Gastrocnemius medialis (tissue), 4 donors: ENCODE measurements at places on chromosomes 16 and 17.

DNA sequence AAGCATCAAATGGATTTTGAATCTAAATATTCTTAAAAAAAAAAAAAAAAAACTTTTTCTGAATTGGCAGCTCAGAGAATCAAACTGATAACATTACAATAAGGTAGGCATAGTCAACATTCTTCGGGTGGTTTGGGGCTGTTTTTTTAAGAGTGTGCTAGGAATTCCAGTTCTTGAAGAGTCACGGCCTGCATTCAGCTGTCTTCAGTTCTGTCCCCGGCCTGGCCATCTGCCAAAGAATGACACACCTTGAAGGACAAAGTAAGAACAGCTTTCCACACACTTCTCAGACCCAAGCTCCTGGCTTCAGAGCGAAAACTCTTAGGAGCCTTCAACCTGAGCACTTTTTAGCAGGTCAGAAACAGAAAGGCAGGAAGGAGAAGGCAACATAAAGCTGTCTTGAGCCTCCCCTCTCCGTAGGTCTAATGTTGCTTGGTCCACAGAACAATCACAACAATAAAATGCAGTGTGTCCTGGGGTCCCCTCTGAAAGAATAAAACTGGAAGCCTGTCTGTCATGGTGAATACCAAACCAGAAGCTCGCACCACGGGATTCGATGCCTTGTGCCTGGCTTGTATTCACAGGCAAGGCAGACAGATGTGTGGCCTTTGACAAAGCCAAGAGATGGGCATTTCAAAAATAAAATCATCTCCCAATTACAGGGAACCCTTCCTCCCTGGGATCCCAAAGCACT lies 524.4 kb upstream of the ZFHX3 start:
- no peaks in the 10 kb centered on the region for H3K27me3 ChIP-seq
- H3K36me3 ChIP-seq = no peaks in the 10 kb centered on the region
- no peak overlapping the region for H3K4me3 ChIP-seq
- peak; percentile 14 for DNase-seq
- no peak overlapping the region for H3K27ac ChIP-seq
- H3K4me1 ChIP-seq = no peaks in the 10 kb centered on the region

- no peaks in the 10 kb centered on the region for H3K27me3 ChIP-seq
- DNase-seq = no peak
- H3K4me3 ChIP-seq = no peak overlapping the region
- H3K27ac ChIP-seq = no peak overlapping the region
- H3K4me1 ChIP-seq = no peaks in the 10 kb centered on the region
- peaks cover 58% of the 10 kb centered on the region for H3K36me3 ChIP-seq
Measured at GRCh38 chr16:25140459-25140858, 28.9 kb downstream of the LCMT1 start.

- no peak overlapping the region for H3K4me3 ChIP-seq
- no peak for DNase-seq
- H3K36me3 ChIP-seq = no peaks in the 10 kb centered on the region
- no peaks in the 10 kb centered on the region for H3K4me1 ChIP-seq
- H3K27me3 ChIP-seq = no peaks in the 10 kb centered on the region
Measured at GRCh38 chr16:86092586-86093480, 193.9 kb downstream of the IRF8 start.

DNA sequence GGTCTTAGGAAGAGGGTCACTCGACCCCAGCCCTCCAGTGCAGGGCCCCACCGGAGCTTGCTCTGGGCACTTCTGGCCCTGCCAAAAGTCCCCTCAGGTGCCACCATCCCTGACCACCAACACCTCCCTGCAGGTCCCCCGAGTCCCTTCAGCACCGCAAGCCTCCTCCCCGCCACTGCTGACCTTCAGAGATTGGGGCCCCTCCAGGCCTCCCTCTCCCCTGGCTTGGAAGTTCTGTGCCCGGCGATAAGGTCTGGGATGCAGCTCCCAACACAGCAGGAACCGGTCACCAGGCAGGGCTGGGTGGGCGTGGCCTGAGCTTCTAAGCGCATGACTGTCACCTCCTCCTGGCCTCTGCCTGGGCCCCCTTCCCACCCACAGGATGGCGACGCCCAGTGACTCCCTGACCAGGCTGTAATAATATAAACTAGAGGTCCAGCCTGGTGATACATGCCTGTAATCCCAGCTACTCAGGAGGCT lies 11.2 kb downstream of the PIEZO1 start:
- no peak overlapping the region for H3K27ac ChIP-seq
- peaks cover 4% of the 10 kb centered on the region for H3K27me3 ChIP-seq
- no peaks in the 10 kb centered on the region for H3K36me3 ChIP-seq
- no peak for DNase-seq

GRCh38 chr16:71676236-71676635 lies 48.3 kb downstream of the PHLPP2 start:
- DNase-seq = no peak
- no peak overlapping the region for H3K4me3 ChIP-seq
- no peaks in the 10 kb centered on the region for H3K4me1 ChIP-seq
- H3K27ac ChIP-seq = no peak overlapping the region
- H3K36me3 ChIP-seq = peaks cover 4% of the 10 kb centered on the region

- no peak within 1 kb of the TSS for H3K27ac ChIP-seq
- peaks cover 10% of the 10 kb centered on the region for H3K27me3 ChIP-seq
- H3K36me3 ChIP-seq = no peaks in the 10 kb centered on the region
- no peaks in the 10 kb centered on the region for H3K4me1 ChIP-seq
- H3K4me3 ChIP-seq = no peak within 1 kb of the TSS
- DNase-seq = peak; percentile 21
Measured at GRCh38 chr16:3256146-3256865, at the start of gene MEFV. Gene MEFV, minus strand, starts transcription at chr16:3256633. Its CDS starts 46 bp downstream, at chr16:3256587.

DNA sequence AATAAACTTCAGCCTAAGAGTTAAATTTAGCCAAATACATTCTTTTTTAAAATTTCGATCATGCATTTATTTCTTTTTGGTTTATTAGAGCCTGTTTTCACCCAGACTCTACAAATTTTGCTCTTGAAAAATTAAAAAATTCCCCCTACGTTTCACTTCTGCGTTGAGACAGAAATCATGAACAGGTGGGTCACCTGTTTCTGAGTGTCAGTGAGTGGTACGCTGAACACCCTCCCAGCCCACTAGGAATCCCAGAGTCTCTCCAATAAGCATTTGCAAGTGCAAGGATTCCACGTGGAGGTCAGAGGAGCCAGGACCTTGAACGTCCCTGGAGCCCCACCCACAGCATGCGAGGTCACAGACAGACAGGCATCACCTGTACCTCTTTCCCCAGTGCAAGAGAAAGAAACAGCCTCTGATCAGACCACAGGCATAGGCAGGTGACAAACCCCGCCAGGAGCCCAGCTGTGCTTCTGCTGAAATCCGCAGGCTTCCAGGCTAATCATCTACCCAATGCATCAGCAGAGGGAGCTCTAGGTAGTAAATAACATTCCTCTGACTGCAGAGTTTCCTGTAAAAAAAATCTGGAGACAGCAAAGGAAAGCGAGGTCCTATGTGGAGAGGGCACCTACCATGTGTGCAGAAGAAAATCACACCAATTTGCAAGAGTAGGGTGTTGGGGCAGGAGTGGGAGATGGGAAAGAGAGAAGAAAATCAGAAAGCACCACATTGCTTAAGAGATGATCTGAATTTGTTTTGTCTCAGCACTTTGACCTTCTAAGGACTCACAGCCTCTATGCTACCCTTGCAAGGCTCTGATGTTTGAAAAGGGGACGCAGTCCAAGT lies 5.9 kb upstream of the XYLT1 start:
- no peaks in the 10 kb centered on the region for H3K4me1 ChIP-seq
- H3K27me3 ChIP-seq = peaks cover 5% of the 10 kb centered on the region
- DNase-seq = no peak
- no peak overlapping the region for H3K4me3 ChIP-seq
- H3K36me3 ChIP-seq = no peaks in the 10 kb centered on the region
- H3K27ac ChIP-seq = no peak overlapping the region

DNA sequence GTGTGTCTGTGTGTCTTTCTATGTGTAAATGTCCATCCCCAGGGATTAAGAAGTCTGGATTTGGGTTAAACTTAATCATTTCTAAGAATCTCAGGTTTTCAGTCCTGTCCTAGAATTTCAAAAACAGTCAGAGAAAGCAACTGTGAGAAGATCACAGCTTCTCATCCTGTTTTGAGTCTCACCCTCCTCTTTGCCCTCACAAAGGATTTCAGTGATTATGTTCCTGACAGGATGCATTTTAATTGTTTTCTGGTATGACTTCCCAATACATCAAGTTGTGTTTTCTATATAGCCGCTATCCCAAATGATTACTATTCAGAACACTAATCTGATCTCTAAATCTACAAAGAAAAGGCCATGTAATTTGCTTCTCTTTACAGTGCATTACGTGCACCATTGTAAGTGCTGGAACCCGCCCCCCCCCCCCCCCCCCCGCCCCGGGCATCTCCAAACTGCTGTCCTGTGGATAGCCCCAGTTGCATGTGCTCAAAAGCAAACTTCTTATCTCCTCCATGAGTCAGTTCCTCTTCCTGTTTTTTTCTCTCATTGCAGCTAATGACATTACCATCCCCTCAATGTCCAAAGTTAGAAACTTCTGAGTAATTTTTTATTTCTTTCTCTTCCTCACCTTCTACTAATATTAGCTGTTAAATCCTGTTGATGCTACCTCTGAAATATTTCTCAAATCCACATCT lies 73.9 kb downstream of the CDH13 start:
- no peaks in the 10 kb centered on the region for H3K36me3 ChIP-seq
- peak overlapping the region; percentile 74 for H3K27ac ChIP-seq
- no peak overlapping the region for H3K4me3 ChIP-seq
- H3K27me3 ChIP-seq = no peaks in the 10 kb centered on the region

GRCh38 chr17:28726226-28726626 lies at the start of gene TLCD1:
Gene TLCD1, minus strand, starts transcription at chr17:28726233. Its CDS starts 136 bp downstream, at chr17:28726097.
- H3K4me3 ChIP-seq = peak within 1 kb of the TSS; percentile 70
- peak within 1 kb of the TSS; percentile 56 for H3K27ac ChIP-seq
- DNase-seq = no peak
- H3K27me3 ChIP-seq = no peaks in the 10 kb centered on the region
- H3K4me1 ChIP-seq = peaks cover 38% of the 10 kb centered on the region

DNA sequence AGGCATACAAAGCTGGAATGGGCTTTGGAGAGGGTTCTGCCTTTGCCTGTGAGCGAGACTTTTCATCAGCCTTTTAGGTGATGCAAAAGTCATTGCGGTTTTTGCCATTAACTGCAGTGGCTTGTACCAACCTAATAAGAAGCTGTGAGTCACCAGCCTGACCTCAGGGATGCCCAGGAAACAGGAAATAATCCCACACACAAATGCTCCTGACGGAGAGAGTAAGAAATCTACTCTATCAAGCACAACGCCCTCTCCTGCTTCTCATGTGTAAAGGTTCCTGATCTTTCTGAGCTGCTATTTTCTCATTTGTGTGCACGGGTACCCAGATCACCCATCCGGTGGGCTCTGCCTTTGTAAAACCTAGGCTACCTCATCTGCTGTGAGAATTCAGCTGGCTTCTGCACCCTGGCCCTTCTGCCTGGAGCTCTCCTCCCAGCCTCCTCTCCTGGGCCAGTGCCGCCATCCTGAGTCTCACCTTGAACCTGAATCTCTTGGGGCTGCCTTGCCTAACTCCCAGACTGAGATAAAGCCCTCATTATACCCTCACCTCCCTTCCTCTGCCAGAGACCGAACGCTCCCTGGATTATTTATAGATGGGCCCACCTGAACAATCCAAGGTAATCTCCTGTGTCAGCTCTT lies 299.7 kb downstream of the C16orf95 start:
- H3K4me1 ChIP-seq = no peaks in the 10 kb centered on the region
- no peak overlapping the region for H3K4me3 ChIP-seq
- H3K36me3 ChIP-seq = no peaks in the 10 kb centered on the region
- peaks cover 10% of the 10 kb centered on the region for H3K27me3 ChIP-seq
- no peak overlapping the region for H3K27ac ChIP-seq

DNA sequence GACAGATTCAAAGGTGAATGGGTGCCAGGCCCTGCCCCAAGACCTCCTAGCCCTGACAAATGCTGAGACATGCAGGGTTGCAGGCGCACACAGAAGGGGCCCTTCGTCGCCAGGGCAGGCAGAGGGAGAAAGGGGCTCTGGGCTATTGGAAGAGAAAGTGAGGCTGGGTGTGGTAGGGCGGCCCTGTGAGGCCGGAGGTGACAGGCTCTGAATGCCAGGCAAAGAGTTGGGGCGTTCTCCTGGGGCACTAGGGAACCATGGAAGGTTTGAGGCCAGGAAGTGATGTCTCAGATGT lies 26.4 kb upstream of the NXPH3 start:
- no peak overlapping the region for H3K27ac ChIP-seq
- no peaks in the 10 kb centered on the region for H3K27me3 ChIP-seq
- DNase-seq = no peak
- H3K36me3 ChIP-seq = no peaks in the 10 kb centered on the region
- H3K4me3 ChIP-seq = no peak overlapping the region

DNA sequence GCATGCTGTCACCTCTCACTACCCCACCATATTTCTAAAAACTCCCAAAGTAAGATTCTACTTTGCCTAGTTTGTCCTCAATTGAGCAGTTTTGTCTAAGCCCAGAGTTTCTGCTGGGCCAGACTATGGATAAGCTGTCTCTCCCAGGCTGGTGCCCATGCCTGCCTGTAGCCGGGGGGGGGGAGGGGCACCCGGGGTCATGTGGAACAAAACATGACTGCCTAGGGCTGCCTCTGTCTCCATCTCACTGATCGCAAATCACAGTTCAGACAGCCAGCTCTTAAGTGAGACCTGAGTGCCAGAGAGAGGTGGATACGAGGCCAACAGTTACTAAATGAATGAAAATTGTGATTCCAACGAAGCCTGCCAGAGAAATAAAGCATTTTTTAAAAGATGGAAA lies 78.8 kb upstream of the RPRML start:
- H3K4me1 ChIP-seq = no peaks in the 10 kb centered on the region
- no peaks in the 10 kb centered on the region for H3K27me3 ChIP-seq
- peaks cover 33% of the 10 kb centered on the region for H3K36me3 ChIP-seq

DNA sequence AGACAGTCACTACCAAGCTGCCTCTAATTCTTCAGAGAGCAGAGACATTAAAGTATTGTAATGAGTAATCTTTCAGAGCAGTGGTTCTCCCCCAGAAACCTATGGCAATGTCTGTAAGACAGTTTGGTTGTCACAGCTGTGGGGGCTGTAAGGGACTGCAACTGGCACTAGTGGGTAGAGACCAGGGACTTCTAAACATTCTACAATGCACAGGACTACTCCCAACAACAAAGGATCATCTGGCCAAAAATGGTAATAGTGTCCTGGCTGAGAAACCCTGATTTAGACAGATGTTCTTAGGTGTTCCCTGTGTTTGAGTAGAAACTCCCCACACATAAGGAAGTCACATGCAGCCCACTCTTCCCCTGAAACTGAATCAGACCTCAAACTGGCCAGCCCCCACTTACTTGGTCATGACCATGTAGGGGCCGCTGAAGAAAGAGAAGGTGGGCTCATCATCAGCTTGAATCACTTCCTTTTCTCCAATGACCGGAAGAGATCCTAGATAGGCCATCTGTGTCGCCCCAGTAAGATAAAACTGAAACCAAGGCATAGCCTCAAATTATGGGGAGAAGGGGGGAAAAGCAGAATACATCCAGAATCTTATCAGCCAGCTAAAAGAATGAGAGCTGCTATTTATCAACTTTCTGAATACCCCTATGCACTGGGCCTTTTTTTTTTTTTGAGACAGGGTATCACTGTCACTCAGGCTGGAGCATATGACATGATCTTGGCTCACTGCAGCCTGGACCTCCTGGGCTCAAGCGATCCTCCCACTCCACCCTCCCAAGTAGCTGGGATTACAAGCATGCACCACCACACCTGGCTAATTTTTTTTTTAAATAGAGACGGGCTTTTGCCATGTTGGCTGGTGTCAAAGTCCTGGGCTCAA lies 75.8 kb downstream of the TEX14 start:
- no peaks in the 10 kb centered on the region for H3K4me1 ChIP-seq
- no peak overlapping the region for H3K27ac ChIP-seq
- H3K4me3 ChIP-seq = no peak overlapping the region
- H3K36me3 ChIP-seq = no peaks in the 10 kb centered on the region
